ENCODE measurements at places on chromosomes 1 and 21.

DNA sequence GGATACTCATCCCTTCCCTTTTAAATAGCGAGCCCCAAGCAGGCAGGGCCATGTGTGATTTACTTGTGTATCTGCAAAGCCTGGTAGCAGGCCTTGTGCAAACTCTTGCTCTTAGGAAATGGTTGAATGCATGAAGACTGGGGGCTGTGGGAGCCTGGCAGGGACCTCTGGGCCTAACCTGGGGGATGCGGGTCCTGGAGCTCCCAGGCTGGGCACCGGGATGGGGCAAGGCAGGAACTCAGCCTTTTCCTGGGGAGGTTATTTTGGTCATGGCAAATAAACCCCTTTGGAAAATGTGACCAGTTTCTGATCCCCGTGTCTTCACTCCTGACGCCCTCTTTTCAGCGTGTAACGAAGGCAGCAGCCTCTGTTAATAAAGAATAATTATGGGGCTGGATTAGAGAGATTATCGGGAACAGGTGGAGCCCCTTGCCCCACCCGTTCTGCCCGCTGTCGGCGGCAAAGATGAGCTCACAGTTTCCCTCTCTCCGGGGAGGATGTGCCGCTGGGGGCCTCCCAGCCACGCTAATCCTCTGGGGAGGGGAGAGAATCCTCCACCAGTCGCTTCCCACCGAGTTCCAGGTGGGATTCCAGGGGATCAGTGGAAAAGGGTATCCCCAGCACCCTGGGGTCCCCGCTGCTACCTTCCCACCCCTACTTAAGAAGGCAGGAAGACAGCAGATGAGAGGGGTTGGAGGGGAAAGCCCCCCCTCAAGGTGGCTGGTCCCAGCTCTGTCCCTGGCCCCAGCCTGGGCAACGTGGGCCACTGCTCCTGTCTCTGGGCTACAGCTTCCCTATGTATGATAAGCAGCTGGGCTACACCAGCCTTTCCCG is 69.7 kb upstream of the WNT4 start:
- no peak for DNase-seq

DNA sequence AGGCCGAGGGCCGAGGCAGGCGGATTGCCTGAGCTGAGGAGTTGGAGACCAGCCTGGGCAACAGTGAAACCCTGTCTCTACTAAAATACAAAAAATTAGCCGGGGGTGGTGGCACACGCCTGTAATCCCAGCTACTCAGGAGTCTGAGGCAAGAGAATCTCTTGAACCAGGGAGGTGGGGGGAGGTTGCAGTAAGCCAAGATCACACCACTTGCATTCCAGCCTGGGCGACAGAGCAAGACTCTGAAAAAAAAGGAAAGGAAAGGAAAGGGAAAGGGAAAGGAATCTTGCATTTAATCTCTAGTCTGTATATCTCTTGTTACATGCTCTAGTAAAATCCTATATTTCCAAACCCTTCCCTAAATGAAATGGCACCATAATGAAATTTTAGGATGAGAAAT is 328.3 kb upstream of the ADGRL2 start:
- no peak for DNase-seq

DNA sequence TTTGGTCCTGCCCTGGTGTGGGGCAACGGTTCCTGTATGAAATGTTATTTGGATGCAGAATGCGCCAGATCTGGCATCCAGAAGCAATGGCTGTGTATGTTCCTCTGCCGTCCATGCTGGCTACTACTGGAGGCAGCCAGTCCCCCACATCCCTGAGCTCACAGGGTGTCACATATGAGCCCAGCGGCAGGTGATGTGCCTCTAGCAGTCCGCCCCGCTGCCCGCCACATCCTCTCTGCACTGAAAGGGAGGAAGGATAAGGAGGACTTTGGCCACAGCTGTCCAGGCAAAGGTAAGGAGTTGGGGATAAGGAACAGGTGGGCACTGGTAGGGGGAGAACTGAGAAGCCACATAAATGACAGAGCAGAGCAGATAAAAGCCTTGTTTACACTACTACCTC is 305.3 kb upstream of the DAB1 start:
- DNase-seq, result no peak

- DNase-seq, result peak; percentile 28
Measured at GRCh38 chr1:96362623-96363022, 359.0 kb upstream of the PTBP2 start.

- no peak for DNase-seq
Measured at GRCh38 chr1:60678391-60678790, 404.0 kb upstream of the NFIA start.

Measured in bone marrow (tissue), 2 donors.